ENCODE measurements at places on chromosomes 3 and 15.

- DNase-seq = no peak
Measured at GRCh38 chr3:195800240-195800639, 11.5 kb downstream of the MUC4 start.

DNA sequence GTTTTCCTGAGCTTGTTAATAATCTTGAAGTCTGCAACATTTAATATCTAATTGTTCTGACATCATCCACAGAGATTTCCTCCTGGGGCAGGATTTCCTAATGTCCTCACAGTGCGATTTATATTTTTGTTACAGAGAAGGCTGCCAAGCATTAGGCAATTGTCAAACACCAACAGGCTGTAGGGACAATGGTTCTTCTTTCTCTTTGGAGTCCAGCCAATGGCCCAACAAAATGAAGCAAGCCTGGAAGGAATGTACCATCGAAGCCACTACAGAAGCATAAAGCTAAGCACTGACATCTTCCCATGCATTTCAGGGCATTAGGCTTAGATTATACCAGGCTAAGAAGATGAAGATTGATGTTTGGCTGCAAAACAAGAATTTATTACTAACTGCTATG lies 173.0 kb upstream of the FRMD4B start:
- DNase-seq = no peak

DNA sequence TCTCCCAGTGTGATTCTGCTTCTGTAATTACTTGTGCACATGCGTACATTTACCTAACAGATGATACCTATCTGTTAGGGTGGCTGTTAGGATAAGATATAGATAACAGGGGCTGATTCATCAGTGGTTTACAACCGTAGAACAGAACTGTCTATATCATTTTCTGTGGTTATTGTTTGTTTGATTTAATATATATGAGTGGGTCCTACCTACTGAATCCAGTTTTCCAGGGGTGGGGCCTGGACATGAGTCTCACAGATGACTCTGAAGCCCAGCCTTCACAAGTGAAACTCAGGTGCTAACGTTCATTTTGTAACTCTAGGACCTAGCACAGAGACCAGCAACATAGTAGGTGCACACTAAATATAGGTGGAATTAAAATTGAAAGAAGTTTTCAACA lies 10.4 kb upstream of the ACAP2 start:
- no peak for DNase-seq

DNA sequence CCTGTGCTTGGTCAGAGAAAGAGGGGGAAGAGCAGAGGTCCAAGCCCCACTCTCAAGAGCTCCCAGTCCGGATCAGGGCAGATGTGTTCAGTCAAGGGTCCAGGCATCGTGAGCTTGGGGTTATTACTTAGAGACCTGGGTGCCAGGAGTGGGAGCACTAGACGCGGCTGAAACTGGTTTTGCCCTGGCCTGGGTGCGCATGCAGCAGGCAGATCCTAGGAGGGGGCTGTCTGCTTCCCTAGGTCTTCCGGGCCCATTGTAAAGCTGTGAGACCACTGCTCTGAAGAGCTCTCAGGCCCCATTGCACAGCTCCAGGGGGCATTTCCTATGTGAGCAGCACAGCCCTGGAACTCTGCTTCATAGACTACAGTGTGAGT lies 204.9 kb upstream of the LINGO1 start:
- DNase-seq = no peak

- DNase-seq = no peak
Measured at GRCh38 chr3:33975463-33975862, 177.0 kb downstream of the PDCD6IP start.

- no peak for DNase-seq
Measured at GRCh38 chr3:5227812-5228211, 40.3 kb downstream of the EDEM1 start.
